Activated T-helper 2 cell treated with anti-CD3 and anti-CD28 coated beads, Interferon-gamma antibody, Interleukin-2, Interleukin-4, amounts not matched to agents 10 μg/mL and 5 μg/mL and 100 μg/mL, durations not matched to agents 14 hours and 24 hours and 36 hours (primary cell): ENCODE measurements at places on chromosomes 1 and 21. TPM values are rescaled to one million over a fixed set of nuclear protein-coding genes. Genes with fewer than 3 reads are reported as not detected.

Gene KCNA2
- total RNA-seq: 0.16 and 0.21 TPM in 2 replicates

Gene ANKRD45
- total RNA-seq: not detected in 2 replicates

Gene FUCA1
- 3.3 and 4.0 TPM in 2 replicates for total RNA-seq

Gene CD1E
- total RNA-seq: not detected in 2 replicates

Gene CCDC185
- total RNA-seq: not detected in 2 replicates

Gene SSX2IP
- total RNA-seq: 12.1 and 13.0 TPM in 2 replicates

Gene C1orf167
- total RNA-seq: not detected in 2 replicates

Gene KRTAP7-1
- not detected in 2 replicates for total RNA-seq

Gene S100A16
- not detected in 2 replicates for total RNA-seq

GRCh38 chr1:186078245-186078644 is 296.8 kb downstream of the TPR start:
- no peak for DNase-seq

- no peak for DNase-seq
Measured at GRCh38 chr1:116345011-116345410, 28.0 kb upstream of the ATP1A1 start.

DNA sequence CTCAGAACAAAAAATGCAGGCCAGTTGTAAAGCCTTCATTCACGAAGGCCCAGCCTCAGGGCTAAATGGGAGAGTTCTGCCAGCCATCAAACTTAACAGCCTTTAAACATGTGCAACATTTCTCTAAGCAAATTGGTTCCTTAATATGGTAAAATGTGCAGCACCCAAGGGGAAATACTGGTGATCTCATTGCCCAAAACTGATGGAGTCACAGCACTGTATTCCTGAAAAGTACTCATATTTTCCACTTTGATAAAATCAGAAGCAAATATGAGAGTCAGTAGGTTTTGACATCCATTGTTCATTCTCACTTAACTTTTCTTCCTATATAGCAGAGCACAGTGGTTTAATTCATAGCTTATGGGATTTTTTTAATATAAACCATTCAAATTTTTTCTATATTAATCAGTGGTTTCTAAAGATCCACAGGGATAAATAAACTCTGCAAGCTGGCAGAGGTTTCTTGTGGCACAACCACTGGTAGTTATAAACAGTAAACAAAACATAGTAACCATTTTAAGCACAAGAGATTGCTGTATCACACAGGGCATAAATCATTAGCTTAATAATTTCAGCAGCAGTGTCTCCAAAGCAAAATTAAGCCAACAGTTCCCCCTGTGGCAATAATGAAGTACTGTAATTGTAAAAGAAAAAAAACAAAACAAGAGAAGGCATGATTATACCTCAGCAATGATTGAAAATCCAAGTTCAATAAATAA is 106.9 kb upstream of the LYPLAL1 start:
- no peak for DNase-seq

DNA sequence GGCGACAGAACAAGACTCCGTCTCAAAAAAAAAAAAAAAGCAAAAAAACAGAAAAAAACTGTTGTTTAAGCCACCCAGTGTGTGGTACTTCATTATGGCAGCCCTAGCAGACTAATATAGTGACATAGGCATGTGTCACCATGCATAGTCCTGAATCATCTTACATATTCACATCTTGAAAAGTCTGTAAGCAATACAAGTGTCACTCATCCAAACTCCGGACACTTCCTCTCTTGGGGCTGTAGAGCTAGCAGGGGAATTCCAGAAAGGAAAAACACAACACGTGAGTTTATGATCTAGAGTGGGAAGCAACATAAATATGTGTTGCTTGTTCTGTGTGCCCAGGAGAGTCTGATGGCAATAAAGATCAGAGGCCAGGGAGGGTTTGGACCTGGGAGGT is 81.6 kb upstream of the KCNE2 start:
- no peak for DNase-seq

DNA sequence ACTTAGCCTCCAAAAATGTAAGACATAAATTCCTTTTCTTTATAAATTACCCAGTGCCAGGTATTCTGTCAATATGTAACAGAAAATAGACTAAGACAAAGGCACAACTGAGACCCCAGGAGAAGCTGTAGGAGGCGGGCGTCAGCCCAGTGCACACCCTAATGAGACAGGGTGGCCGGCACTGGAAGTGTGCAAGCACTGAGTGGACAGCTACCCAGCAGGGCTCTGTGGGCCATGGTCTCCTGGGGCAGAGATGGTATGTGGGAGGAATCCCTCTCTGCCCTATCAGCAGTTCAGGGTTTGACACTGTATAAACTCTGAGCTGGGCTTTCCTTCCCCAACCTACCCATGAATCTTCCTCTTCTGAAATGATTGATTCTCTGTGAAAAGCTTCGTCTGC is 139.5 kb downstream of the GLIS1 start:
- DNase-seq: no peak

- no peak for DNase-seq
Measured at GRCh38 chr1:63868268-63868781, 94.5 kb downstream of the ROR1 start.

- no peak for DNase-seq
Measured at GRCh38 chr1:110309767-110310166, 29.4 kb upstream of the RBM15 start.

DNA sequence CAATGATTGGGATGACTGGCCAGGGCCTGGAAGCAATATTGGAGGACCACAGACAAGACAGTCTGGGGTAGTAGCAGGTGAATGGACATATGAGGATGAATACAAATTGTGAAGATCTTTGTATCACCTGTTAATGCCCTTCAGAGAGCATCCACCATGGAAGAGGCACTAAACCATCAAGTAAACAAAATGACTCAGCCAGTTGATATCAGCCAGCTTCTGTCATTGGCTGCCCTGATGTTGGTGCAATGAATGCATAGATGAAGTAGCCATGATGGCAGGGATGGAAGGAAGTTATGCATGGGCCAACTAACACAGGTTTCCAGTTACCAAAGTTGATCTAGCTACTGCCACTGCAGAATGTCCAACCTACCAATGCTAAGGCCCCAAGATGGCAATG is 16.1 kb upstream of the ERI3 start:
- no peak for DNase-seq

- DNase-seq: no peak
Measured at GRCh38 chr1:9033363-9033762, 7.1 kb upstream of the SLC2A7 start.

- no peak for DNase-seq
Measured at GRCh38 chr1:240705579-240705978, 93.6 kb upstream of the GREM2 start.

GRCh38 chr1:107141491-107142126 is 770 bp downstream of the NTNG1 start:
- no peak for DNase-seq

DNA sequence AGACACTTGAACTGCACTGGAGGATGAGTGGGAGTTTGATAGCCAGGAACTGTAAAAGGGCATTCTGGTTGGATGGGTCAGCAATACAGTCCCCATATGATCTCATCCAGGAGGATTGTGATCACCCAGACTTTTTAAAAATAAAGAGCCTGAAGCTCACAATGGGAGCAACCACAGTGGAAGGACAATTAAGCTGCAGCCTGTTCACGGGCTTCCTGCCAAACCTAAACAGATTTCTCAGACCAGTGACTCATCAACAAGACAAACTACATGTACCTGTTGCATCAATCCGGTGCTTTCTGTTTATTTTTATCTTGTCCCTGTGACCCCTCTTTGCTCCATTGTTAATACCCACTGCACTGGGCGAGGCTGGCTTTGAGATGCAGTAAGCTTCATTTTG is 52.3 kb downstream of the PAPPA2 start:
- no peak for DNase-seq

GRCh38 chr1:96036763-96037162 is 684.8 kb upstream of the PTBP2 start:
- no peak for DNase-seq

- DNase-seq: no peak
Measured at GRCh38 chr1:37123276-37124115, 89.2 kb upstream of the GRIK3 start.

GRCh38 chr1:204480515-204480914 is 14.1 kb downstream of the PIK3C2B start:
- no peak for DNase-seq

DNA sequence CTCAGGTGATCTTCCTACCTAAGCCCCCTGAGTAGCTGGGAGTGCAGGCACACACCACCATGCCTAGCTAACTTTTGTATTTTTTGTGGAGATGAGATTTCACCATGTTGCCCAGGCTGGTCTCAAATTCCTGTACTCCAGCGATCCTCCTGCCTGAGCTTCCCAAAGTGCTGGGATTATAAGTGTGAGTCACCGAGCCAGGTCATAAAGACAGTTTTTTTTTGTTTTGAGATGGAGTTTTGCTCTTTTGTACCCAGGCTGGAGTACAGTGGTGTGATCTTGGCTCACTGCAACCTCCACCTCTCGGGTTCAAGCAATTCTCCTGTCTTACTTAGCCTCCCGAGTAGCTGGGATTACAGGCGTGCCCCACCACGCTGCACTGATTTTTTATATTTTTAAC is 42.1 kb downstream of the KIF1B start:
- DNase-seq: no peak

DNA sequence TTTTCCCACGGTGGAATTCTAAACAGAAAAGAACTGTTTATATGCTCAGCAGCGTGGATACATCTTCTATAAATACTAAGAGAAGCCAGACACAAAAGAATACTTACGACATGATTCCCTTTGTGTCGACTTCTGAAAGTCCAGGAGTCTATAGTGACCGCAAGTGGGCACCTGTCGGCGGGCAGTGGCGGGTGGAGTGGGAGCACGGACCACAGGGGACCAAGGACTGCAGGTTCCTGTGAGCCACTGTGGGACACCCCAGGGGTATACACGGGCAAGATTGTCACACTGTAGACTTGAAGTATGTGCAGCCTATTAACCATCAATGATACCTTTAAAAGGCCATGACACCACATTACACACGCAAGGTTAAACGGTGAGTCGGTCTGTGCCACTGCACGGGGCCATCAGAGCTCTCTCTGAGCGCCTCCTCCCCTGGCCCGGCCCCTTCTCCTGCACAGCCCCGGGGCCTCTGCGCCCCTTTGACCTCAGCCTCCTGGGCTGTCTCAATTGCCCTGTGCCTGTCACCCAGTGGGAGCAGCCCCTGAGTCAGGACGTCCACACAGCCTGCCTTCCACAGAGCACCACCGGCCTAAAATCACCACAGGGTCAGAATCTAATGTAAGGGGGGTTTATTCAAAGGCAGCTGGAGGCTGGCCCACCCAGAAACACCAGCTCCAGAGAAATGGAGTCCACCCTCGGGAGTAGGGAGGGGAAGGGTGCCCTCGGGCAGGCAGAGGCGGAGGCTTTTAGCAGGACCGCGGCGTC is 90.0 kb upstream of the COL6A1 start:
- DNase-seq: no peak
